Choroid plexus epithelial cell (primary cell): ENCODE measurements at places on chromosomes 6 and 20.

DNA sequence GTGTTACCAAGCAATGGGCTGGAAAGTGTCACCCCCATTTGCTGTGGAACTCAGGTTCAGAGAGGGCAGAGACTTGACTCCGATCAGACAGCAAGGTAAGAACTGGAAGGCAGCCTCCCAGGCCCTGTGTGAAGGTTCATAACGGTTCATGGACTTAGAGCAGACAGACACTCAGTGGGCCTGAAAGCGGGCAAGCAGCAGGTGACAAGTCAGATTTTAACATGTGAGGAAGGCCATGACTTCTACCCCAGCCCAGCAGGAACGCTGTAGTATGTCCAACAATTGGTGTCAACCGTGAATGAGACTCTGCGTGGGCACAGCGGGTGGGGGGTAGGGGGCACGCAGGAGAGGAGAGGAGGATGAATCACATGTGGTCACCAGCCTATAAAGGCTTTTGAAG, 217.6 kb upstream of the SNX9 start:
- no peak for DNase-seq

GRCh38 chr20:366041-366718, 14.4 kb upstream of the TRIB3 start:
- DNase-seq, result no peak

DNA sequence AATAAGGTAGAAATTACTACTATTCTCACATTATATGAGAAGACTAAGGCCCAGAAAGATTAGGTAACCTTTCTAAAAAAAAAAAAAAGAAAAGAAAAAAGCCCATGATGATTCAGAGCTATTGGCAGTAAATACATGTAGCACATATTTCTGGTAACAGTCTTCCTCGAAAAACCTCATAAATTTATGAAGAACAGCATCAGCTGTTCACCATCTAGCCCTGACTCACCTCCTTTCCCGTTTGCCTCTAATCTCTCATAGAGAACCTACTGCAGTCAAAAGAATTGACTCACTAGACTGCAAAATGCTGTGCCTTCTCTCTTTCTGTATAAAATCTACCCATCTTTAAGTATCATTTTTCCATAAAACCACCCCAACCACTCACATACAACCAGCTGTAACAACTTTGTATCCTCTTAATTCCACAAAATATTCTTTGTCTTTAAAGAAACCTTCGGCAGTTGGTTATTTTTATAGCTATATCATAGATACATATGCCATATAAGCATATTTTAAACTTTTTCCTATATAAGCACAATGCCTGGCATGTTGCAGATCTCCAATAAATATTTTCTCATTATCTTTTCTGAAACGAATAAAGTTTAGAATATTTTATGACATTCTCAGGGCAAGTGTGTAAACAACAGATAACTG, 152.7 kb upstream of the ENPP5 start:
- peak; percentile 93 for DNase-seq

DNA sequence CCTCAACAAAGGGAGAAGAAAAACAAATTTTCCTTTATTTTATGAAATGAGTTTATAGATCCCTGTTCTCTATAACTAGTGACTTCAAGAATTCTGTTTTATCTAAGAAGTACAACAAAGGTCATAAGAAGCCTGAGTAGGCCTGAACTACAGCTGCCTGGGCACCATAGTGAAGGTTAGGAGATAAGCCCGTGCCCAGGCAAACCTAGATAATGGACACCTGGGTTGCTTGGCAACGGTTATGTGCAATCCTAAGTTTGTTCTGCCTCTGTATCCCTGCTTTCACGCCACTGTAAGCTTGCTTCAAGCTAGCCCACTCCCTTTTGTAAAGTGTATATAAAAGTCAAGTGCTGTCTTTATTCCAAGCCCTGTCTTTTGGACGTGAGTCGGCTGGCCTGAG, 23.2 kb downstream of the SCGN start:
- DNase-seq, result no peak

DNA sequence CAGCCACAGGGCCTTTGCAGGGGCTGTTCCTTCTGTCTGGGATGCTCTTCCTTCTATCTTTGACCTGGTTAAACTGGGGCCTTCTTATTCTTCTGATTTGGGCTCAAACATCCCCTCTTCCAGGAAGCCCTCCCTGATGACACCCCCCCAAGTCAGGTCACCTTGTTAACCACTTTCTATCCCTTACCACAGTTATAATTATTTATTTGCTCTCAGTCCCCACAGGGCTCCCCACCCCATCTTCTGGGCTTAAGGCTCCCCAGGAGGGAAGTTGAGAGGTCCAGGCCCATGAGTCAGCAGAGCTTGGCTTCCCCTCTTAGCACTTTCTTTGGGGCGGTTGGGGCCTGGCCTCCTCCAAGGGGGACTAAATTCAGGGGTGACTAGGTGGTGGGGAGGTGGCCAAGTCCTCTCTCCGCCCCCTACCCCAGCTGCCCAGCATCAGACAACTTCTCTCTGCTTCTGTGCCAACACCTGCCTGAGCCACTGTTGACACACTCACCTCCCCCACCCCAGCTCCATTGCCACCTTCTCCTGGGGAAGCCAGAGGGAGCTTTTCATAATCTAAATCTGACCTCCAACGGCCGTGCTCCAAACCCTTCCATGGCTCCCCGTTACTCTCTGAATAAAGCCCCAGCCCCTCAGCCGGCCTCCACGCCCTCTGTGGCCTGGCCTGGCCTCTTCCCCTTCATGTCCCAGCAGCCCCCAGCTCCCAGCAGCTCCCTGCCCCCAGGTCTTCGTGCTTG, 70.0 kb downstream of the CEBPB start:
- no peak for DNase-seq

DNA sequence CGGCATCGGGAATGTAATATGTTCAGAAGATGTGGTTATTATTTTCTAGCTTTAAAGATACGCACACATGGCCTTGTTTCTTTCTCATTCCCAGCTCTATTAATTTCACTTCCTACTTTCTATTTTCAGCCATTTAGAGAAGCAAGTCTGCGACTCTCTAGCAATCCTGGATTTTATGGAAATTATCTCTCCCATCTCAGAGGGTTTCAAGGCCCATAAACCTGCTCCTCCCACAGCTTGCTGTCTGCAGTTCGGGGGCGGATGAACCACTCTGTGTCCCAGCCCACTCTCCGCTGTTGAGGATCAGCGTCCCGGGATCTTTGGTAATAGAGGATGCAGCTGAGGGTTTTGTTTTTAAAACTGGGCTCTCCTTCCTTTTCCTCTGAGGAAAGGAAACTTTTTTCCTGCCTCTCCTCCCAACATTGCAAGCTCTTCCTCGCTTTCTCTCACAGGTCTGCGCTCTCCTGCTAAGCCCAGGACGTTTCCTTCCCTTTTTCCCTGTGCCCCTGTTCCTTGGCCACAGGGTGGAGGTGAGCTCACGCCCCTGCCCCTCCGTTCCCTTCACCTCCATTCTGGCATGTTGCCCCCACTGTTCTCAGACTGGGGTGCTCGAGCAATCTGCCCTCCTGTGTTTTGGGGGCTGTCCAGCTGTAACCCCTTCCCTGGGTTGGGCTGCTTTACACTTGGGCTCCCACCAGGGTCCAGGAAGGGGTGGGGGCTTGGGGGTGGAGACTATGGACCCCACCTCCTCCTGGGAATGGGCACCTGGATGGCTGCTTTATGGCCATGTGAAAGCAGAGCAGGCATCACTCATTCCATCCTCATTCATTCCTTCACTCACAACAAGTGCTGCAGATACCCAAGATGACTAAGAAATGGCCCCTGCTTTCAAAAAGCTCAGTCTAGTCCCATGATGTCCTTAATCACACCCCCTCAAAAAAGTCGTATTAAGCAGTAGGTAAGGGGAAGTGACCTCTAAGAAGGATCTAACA, 54.9 kb downstream of the ZBTB9 start:
- DNase-seq, result no peak

DNA sequence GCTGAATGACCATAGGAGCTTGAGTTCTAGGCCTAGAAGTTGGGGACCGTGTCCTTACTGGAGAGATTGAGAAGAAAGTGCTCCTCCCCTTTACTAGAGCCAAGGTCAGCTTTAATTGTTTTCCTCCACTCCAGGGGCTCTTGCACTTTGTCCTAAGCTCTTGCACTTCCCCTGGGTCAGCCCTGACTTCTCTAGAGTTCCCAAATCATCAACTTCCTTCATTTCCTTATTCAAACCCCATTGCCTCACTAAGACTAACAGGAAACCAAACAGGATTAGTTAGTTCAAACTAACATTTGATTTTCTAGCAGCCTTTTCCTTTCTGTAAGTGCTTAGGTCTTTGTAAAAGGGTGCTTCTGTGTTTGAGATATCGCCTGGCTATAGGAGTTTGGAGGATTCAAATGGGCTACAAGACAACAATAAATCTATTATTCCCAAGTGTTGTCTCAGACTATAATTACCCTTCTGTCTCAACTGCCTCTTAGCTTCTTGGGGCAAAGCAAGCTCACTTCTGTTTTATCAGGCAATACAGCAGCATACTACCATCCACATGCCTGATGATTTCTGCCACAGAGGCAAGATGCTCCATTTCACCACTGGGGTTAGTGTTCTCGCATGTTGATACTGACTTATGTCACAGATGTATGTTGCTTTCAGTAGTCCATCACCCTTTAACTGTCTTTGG, 12.8 kb upstream of the DTNBP1 start:
- no peak for DNase-seq

GRCh38 chr6:88982720-88983119, 19.3 kb upstream of the RNGTT start:
- DNase-seq, result peak; percentile 85

GRCh38 chr6:3882431-3882830, 33.3 kb downstream of the FAM50B start:
- DNase-seq, result no peak

DNA sequence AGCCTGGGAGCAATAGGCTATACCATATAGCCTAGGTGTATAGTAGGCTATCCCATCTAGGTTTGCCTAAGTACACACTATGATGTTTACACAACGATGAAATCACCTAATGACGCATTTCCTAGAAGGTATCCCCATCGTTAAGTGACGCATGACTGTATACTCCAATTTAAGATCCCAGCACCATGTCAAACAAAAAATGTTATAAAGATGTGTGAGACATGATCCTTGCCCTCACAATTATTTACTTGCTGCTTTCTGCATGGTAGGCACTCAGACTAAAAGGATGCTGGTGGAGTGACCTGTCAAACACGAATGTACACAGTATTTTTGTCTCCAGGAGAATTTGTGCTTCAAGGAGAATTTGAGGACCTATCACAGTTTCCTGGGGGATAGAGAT, 32.3 kb downstream of the SNAP25 start:
- DNase-seq, result no peak

- DNase-seq, result peak; percentile 37
These were observed 5.8 kb downstream of the TUBB start for GRCh38 chr6:30725713-30726505.

DNA sequence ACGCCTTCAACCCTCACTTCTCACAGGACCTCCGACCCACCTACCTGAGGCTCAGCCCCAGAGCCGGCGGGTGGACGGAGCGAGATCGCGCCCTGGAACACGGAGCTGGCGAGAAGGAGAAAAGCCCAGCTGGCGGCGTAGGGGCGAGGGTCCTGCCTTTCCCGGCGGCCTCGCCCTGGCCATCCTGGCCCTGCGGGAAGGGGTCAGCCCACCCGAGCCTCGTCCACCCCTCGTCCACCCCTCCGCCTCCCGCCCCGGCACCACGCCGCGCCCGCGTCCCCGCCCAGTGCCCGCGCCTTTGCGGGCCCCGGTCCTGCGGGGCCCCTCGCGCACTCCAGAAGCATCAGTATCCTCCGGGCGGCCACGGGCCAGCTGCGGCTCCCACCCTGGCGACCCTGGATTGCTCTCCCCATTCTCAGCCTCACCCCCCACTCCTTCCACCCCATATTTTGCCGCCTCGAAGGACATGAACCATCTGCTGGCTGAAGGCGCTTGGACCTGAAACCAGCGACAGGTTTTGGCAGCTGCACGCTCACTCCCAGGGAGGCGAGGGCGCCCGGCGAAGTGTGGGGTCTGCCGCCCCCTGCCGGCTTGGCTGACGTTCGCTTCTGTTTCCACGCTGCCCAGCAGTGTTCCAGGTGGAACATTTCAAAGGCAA, 65.1 kb downstream of the PLG start:
- peak; percentile 34 for DNase-seq

DNA sequence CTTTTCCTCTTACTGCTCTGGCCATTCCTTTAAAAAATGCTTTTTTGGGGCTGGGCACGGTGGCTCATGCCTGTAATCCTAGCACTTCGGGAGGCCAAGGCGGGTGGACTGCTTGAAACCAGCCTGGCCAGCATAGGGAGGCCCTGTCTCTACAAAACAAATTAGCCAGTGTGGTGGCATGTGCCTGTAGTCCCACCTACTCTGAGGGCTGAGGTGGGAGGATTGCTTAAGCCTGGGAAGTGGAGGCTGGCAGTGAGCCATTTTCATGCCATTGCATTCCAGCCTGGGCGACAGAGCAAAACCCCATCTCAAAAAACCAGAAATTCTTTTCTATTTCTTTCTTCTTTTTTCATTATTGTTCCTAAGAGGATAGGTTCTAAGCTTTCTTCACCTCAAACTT, 36.9 kb upstream of the RNF144B start:
- DNase-seq, result no peak

DNA sequence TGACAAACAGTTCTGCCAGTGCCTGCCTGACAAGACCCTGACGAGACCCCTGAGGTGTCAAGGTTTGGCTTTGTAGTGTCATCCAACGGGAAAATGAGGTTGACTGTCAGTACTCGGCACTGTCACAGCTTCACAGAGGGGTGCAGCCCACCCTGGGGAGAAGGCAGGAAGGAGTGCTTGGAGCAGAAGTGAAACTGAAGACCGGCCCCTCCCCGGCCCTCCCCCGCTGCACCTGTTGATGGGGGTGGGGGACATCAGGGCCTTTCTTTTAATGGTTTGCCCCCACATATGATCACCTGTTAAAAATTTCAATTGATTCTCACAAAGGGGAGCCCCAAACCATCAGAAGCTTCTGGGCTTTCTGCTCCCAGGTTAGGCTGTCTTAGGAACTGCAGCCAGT, 6.8 kb downstream of the PMEPA1 start:
- DNase-seq, result no peak

GRCh38 chr20:36115925-36116324, 38.6 kb upstream of the EPB41L1 start:
- no peak for DNase-seq

- peak; percentile 61 for DNase-seq
These were observed 188.0 kb upstream of the TAB2 start for GRCh38 chr6:149129371-149130077.

GRCh38 chr6:124963416-124963785, 1.2 kb downstream of the RNF217 start:
- peak; percentile 66 for DNase-seq

DNA sequence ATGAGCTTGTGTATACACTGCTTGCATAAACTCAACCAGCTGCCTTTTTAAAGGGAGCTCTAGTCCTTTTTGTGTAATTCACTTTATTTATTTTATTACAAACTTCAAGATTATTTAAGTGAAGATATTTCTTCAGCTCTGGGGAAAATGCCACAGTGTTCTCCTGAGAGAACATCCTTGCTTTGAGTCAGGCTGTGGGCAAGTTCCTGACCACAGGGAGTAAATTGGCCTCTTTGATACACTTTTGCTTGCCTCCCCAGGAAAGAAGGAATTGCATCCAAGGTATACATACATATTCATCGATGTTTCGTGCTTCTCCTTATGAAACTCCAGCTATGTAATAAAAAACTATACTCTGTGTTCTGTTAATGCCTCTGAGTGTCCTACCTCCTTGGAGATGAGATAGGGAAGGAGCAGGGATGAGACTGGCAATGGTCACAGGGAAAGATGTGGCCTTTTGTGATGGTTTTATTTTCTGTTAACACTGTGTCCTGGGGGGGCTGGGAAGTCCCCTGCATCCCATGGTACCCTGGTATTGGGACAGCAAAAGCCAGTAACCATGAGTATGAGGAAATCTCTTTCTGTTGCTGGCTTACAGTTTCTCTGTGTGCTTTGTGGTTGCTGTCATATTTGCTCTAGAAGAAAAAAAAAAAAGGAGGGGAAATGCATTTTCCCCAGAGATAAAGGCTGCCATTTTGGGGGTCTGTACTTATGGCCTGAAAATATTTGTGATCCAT, 15.3 kb downstream of the TNFAIP3 start:
- peak; percentile 62 for DNase-seq

- peak; percentile 81 for DNase-seq
These were observed 171.3 kb downstream of the TMEM242 start for GRCh38 chr6:157151989-157152388.
